NCI-H187 (cell line): ENCODE measurements at places on chromosomes 16 and 17.
A peak's percentile ranks its signal among the peaks of the same experiment; 100 is the strongest.

- peak; percentile 43 for DNase-seq
Observed at GRCh38 chr17:41648411-41649195, 24.2 kb upstream of the KRT17 start.

- DNase-seq = no peak
Observed at GRCh38 chr16:70470927-70471341, 16.5 kb downstream of the FCSK start.

- DNase-seq = no peak
Observed at GRCh38 chr16:12063004-12063395, 86.5 kb downstream of the SNX29 start.

DNA sequence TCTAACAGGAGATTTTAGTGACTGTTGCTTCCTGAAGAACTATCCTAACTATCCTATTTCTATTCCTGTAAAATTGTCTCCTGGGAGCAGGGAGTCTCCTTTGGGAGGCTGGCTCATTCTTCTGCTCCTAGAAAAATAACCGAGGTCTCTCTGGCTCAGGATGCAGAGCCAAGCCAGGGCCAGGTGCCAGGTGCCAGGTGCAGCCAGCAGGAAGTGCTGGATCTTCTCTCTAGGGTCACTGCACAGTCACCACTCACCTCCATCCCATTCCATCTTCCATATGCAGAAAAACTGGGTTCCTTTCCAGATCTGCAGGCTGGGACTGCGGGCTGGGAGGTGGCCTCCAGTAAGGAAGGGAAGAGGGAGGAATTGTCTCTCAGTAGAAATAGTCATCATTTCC, 3.8 kb upstream of the TMC7 start:
- no peak for DNase-seq

DNA sequence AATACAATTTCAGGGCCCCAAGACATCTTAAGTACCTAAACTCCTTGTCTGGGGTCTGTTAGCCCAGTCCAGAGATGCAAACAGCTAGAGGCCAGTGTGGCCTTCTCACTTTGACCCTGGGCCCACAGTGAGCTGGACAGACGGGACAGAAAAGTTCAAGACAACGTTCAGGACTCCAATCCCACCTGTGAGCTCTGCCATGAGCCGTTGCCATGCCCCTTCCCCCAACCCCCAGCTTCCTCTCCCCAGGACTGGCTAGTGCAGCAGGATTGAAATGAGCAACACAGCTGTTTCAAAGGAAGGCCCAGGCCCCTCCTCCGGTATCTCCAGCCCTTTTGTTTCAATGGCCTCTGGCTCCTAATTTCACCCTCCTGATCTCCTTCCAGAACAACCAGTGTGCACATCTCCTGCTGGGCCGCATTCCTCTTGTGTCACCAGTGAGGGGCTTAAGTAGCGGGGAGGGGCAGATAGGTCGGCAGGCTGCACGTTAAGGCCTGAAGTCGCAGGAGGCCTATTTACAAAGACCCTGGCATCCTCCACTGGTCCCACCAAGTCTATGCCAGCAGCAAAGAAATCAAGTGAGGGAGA, 11.3 kb downstream of the AXIN2 start:
- no peak for DNase-seq

DNA sequence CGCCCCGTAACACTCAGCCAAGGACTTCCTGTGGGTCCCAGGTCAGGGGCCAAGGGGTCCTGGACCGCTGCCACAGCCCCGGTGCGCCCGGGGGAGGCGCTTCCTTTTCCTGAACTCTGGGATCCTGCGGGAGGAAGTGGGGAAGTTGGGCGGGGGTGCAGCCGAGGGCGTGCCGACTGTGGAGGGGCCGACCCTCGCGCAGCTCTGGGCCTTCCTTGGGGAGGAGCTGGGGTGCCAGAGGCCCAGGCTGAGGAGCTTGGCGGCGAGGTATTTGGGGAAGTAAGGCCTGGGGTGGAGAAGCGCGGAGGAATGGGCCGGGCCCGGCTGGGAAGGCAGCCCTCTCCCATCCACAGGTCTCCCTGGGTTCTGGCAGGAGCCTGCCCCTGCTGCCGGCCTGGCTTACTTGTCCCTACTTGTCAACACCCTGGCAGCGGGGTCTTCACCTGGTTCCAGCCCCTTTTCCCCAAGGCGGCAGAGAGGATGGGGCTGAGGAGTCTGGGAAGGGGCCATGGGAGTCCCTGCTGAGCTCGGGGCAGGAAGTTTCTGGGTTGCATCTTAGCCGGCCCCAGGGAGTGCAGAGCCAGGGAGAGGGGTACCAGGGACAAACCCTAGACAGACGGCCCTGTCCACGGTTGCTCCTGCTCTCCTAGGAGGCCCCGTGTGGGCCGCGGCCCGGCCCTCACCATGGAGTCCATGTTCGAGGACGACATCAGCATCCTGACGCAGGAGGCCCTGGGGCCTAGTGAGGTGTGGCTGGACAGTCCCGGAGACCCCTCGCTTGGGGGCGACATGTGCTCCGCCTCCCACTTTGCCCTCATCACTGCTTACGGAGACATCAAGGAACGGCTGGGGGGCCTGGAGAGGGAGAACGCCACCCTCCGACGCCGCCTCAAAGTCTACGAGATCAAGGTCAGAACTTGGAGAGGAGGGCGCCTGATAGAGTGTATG, 1.7 kb downstream of the TBKBP1 start:
- no peak for DNase-seq

DNA sequence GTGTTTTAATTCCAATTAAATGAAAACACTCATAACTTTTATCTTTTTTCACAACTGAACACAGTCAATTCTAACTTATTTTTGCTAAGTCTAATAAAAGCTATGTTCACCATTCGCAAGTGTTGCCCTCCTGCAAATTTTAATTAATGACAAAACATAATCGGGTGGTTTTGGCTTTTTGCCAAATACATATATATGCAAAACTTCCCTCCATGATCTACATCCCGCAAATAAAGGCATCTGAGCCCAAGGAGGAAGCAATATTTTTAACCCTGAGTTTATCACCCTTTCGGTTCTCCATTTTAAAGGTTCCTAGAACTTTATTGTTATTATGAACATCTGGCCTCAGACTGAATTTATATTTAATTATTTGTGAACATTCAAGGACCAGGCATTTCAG, 507.9 kb downstream of the CDH13 start:
- DNase-seq = no peak

- DNase-seq = no peak
Observed at GRCh38 chr17:75307957-75308731, 18.9 kb upstream of the SLC25A19 start.

DNA sequence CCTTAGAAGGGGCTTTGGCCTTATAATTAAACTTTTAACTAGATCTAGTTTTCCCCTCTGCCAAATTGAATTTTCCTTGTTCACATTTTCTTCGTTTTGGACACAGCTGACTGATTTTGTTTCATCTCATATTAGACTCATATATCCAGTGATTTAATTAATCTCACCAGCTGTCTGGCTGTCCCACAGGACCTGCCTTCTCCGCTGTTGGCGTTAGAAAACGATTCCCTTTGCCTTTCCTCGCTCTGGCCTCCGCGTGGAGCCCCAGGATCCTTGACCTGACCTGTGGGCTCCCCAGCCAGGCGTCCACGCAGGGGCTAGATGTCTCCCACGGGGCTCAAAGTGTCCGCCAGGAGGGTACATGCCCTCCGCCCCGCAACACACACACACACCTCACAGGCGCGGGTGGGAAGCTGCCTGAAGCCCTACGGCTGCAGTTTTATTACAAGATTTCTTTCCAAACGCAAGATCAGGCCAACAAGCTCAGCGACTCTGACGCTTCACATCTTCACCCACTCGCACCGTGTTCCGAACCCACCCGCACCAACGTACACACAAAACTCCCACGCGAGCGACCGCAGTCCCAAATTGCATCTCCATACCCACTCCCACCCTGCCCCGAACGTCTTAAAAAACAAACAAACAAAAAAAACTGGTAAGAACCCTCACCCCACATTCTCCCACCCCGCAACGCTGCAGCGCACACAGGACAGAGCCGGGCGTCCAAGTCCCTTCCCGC, 1.1 kb downstream of the RPRML start:
- no peak for DNase-seq

DNA sequence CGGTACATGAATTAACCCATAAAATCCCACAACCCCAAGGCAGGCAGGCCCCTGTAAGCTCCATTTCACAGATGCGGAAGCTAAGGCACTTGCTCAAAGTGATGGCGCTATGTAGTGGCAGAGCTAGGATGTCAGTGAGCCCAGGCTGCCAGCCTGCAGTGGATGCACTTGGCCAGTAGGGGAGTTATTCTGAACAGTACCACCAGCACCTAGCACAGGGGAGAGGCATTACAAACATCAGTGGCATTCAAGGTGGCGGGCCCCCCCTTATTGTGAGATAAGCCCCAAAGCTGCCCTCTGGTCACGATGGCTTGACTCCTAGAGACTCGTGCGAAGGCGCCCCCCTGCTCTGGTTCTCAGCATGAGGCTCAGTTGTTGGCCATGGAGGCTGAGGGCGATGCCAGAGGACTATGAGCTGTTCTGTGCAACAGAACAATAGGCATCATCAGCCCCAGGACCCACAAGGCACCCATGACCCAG, 33.8 kb downstream of the GTF3C1 start:
- DNase-seq = no peak

DNA sequence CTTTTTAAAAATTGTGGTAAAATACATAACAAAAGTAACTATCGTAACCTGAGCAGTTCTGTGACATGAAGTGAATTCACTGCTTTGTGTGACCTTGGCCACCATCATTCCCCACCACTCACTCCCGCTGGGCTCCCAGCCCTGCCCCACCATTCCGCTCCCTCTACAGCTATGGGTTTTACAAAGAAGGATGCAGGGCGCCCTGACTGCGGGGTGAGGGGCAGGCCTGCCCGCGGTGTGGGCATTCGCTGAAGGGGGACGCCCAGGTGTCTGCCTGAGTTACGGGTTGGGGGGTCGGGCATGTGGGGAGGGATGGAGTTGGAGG, at the start of gene CEMP1:
TSS of gene CEMP1 (minus strand) at position 38 of the 325 bp plus-strand sequence. CDS start 335 bp downstream, outside the sequence.
- DNase-seq = no peak

- no peak for DNase-seq
Observed at GRCh38 chr16:11151156-11151884, 104.7 kb downstream of the SOCS1 start.

DNA sequence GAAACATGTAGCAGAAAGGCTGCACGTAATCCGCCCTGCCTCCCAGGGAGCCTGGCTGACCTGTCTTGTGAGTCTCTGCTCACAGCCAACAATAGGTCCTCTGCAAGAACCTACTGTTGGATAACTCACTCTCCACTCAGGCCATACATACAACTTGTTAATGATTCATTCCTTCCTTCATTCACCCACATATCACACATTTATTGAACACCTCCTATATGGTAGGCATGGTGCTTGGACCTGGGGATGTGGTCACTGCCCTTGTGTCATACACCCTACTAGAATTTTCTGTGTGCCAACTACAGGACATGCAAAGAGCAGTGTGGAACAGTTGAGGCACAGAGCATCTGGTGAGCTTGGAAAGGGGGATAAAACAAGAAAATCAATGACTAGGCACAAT, 28.1 kb upstream of the HNF1B start:
- no peak for DNase-seq

GRCh38 chr17:8125947-8126490, 2.1 kb upstream of the HES7 start:
- DNase-seq = no peak

DNA sequence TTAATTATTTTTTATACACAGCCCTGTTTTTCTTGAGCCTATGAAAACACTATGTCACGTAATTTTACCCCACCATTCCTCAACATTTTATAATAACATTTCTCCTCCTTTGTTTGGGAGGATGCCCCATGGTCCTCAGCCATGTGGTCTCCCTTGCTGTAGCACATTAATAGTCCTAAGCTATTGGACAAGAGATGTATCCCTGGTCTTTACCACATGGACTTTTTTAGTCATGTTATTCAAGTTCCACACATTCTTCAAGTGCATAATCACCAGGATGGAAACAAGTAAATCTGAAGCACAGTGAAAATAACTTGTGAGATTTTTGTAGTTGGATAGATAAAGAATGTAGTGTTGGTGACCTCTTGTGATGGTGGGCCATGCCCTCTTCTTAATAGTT, 2.0 kb upstream of the KRTAP2-3 start:
- DNase-seq = no peak

DNA sequence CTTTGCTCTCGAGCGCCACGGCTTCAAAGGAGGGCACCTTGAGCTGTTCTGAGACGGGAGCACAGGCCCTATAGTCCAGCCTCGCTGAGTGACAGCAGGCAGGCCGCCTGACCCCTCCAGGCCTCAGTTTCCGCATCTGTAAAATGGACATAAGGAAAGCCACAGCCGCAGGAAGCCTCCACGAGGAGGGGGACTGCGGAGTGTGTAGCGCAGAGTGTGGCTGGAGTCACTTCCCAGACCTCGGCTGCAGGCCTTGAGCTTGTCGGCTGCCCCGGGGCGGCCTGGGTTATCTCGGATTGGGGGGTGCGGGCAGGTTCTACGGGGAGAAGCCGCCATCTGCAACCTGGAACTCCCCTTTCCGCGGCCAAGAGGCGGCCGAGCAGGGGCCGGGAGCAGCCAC, 40.8 kb downstream of the ZFPM1 start:
- DNase-seq = no peak

GRCh38 chr16:15055141-15056053, 477 bp downstream of the NTAN1 start:
- no peak for DNase-seq

GRCh38 chr17:19909139-19909538, 41.4 kb upstream of the ULK2 start:
- DNase-seq = no peak

- DNase-seq = no peak
Observed at GRCh38 chr16:79008036-79008868, 592.3 kb downstream of the MAF start.

- DNase-seq = no peak
Observed at GRCh38 chr17:76106703-76107102, 3.1 kb upstream of the EXOC7 start.

DNA sequence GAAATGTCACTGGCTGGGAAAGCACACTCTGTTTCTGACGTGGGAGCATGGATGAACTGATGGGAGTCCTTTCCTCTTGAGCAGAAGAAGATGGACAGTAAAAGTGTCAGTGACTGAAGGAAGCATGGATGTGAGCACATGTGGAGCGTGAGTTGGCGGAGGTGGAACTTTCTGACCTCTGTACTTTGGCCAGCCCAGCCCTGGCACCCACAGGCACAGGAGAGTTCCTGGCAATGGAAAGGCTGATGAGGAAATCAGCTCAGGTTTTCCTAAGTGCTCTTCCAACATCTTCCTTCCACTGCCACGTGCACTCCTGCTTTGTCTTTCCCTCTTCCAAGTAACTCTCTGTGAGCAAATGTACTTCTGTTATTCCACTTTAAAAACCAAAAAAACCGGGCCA, 276.8 kb downstream of the NTN1 start:
- DNase-seq = no peak

GRCh38 chr16:76336112-76336511, 58.9 kb downstream of the CNTNAP4 start:
- no peak for DNase-seq

- no peak for DNase-seq
Observed at GRCh38 chr17:39360537-39360936, 40.9 kb downstream of the FBXL20 start.

- DNase-seq = no peak
Observed at GRCh38 chr16:66617728-66618127, 13.2 kb downstream of the CMTM3 start.

DNA sequence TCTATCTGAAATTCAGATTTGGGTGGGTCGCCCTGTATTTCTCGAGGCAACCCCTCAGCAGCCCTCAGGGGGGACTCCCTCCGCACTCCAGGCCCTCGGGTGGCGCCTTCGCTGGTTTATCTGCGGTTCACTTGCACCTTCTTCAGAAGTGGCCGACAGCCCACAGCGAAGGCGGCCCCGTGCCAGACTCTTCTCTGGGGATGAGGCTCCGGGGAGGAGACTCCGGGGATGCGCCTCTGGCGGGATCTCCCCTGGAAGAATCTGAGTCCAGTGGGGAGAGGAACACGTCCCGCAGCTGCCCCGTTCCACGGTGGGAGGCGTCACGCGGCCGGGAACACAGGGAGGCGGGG, 63.9 kb upstream of the DNAJA2 start:
- DNase-seq = no peak

- DNase-seq = no peak
Observed at GRCh38 chr17:31489295-31490018, 98.0 kb downstream of the RAB11FIP4 start.
